ENCODE measurements at places on chromosomes 11 and 22.

DNA sequence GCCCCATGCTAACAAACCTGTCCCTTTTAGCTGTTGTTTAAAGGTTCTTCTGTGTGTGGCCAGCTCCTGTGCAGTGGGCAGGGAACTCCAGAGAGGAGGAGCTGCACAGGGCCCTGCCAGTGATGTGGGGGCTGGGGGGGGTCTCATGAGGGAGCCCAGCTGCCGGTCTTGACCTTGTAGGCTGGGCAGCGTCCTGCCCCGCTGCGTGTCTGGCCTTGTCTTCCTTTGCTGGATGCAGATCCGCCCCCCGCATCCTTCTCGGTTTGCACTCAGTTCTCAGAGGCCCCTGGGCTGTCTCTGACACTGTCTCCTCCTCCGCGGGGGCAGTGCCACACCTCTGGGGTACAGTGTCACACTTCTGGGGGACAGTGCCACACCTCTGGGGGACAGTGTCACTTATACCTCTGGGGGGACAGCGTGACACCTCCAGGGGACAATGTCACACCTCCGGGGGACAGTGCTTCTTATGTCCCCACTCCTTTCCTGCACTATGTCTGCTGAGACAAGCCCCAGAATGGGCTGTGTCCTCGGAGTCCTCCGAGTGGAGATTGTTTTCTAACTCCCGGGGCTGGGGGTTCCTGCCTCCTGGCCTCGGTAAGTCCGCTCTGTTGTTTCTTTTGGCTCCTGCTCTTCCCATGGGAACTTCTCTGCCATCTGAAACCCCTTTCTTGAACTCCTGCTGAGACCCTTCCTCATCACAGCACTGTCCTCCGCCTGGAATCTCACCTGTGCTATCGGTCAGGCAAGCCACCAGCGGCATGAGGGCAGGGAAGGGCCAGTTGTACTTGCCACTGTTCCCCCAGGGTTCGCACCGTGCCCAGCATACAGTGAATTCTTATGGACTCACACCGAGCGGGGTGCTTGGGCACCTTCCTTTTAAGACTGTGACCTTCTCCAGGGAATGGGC is 788.3 kb downstream of the TBC1D22A start:
- peak; percentile 44 for DNase-seq

DNA sequence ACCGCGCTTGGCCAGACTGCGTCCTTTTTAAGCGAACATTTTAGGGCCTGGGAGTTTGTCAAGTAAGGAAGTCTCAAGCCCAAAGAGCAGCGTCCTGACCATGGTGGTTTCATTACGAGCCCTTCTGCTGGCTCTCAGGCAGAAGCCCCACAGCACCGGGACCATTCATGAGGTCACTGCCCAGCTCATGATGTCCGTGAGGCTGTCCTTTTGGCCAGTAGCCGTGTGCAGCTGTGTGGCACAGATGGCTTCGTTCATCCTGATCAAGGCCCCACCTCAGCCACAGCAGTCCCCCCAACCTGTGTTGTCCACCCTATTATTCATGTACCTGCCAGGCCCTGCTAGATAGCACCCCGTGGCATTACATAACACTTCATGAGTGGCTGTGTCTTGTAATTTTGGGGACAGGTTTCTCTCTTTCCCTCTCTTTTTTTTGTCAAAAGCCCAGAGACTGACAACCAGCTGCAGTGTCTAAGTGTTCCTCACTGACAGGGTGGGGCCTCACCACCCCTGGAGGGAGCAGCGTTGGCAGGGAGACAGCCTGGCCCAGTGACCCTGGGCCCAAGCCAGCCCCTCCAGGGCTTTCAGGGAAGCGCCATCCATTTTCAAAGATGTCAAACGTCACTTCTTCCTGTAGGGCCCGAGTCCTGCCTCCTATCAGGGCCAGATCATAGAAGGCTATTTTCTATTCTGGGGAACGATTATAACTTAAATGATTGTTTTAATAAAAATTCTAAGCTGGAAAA is 21.8 kb upstream of the CABP7 start:
- DNase-seq: no peak

- no peak for DNase-seq
These were observed 21.5 kb downstream of the SHISAL1 start for GRCh38 chr22:44291265-44291664.

- DNase-seq: no peak
These were observed 95.2 kb upstream of the C11orf87 start for GRCh38 chr11:109326781-109327180.

DNA sequence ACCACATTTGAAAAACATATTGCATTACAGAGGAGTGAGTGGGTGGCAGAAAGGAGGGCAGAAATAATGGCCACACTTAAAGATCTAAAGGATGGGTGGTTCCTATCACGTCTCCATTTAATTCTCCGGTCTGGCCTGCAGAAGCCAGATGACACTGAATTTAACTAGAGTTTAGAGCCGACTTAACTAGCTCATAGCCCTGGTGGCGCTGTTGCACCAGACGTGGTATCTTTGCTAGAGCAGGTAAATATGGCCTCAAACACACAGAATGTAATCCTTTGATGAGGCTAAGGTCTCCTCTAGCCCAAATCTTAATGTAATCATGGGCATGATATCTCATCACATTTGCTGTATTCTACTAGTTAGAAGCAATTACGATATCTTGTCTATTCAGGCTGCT is 51.5 kb upstream of the GAL start:
- peak; percentile 60 for DNase-seq

GRCh38 chr11:10797001-10797400 is 11.7 kb downstream of the EIF4G2 start:
- no peak for DNase-seq

DNA sequence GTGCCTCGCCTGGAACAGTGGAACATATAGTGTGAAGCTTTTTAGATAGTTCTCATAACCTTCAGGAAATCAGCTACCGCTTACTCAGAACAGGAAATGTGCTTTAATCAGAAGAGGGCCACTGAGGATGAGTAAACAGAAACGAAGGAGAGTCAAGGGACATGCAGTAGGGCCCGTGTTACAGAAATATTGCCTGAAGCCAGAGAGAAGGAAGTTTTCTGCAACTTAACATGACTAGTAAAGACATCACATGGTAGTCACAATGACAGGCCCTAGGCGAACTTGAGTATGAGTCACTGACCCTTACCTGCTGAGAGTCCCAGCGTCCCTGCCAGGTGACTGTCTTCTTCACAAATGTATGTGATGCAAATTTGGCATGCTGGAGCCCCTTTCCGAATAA is 39.4 kb downstream of the CARD18 start:
- no peak for DNase-seq

GRCh38 chr11:31796499-31797189 is 14.5 kb downstream of the PAX6 start:
- no peak for DNase-seq

GRCh38 chr11:119764108-119764868 is 35.3 kb upstream of the NECTIN1 start:
- DNase-seq: peak; percentile 35

DNA sequence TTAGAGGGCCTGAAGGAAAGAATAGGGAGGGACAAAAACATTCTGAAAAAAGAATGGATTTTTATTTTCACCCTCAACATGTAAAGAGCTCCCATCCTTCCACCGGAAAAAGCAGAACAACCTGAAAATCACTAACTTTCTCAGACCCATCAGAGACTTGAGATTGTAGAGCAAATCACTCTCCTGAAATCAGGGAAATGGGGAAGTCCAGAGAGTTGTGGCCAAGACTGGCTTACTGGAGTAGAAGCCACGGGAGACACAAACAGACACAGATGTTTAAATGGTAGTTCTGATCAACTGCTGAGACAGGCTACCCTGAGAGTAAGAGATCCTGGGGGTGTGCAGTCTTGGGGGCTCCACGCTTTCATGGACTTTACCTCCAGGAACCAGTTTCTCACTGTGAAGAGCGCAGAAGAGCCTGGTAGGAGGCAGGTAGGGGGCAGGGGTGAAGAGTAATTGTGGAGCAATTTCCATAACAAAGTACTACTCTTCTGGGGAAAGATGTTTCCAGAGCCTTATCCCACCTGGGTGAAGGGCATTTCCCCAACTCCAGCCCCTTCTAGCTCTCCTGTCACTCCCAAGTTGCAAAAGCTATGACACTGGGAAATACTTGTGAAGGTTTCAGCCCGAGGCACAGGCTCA is 47.1 kb downstream of the ASCL2 start:
- no peak for DNase-seq

DNA sequence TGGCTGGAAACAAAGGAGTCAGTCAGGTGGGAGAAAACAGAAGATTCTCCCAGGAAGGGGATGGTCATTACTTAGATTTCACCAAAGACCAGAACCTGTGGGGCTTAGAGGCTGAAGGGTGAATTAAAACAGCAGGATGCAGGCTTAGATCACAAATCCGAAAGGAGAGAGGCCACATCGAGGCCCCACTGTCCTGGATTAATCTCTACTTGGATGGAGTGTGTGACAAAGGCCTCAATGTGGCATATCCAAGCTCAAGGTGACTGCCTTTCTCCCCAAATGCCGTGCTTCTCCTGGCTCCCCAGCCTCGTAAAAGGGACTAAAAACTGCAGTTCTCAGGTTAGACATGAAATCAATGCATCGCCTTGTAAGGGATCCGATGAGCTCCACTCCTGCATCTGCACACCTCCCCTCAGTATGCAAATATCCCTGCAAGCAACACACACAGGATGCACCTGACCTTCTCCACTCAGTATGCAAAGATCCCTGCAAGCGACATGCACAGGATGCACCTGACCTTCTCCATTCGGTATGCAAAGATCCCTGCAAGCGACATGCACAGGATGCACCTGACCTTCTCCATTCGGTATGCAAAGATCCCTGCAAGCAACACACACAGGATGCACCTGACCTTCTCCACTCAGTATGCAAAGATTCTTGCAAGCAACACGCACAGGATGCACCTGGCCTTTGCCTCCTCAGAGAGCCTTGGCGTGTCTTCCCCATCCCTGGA is 447.4 kb downstream of the BRD1 start:
- no peak for DNase-seq

DNA sequence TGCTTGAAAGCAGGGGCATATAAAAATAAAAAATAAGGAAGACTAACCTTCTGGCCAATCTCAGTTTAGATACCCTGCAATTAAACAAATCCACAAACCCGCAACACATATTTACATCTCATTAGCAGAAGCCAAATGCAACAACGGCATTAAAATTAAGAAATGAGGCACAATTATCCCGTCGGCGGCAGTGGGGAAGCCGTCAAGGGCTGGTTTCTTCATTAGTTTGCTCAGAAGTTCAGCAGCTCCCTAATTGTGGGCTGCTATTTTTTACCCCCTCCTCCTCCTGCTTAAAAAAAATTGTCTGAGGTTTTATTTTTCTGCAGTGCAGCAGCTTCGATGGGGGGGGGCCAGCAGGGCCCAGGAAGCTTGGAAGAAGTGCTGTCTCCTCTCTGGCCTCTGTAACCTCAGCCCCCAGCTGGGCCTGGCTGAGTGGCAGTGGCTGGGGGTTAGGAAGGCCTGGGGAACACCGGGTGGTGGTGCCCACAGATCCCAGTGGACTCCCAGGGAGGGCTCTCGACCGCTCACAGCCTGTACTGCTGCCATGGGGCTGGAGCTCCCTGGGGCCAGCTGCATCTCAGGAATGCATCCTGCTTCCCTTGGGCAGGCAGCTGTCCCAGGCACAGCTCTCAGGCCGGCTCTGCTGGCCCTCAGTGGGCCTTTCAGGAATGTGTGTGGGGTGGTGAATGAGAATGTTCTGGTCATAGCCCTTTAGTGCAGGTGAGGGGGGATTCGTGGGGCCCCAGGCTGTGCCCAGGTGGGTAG is 148.7 kb upstream of the B3GAT1 start:
- no peak for DNase-seq

- no peak for DNase-seq
These were observed 144.6 kb downstream of the ATG16L2 start for GRCh38 chr11:72958791-72959190.

- DNase-seq: no peak
These were observed 450 bp downstream of the ZBTB44 start for GRCh38 chr11:130314184-130314749.

GRCh38 chr11:47523490-47524225 is 29.3 kb downstream of the CELF1 start:
- DNase-seq: no peak

DNA sequence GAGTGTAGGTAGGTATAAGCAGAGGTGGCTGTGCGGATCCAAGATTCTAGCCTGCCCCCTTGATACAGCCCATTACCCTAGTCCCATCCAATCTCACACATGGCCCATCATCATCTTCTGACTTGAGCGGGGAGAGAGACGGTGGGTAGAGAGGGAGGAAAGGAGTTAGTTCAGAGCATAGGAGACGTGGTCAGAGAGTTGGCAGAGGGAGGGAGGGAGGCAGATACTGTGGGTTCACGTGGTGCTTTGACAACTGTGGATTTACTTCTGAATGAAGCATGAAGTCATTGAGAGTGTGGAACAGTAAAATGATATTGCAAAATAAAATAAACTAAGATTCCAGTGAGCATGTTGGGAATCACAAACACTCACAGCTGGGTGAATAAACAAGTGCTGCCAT is 31.4 kb upstream of the VPREB1 start:
- no peak for DNase-seq
